ENCODE measurements at places on chromosomes 4 and X. TPM values are rescaled to one million over a fixed set of nuclear protein-coding genes. Genes with fewer than 3 reads are reported as not detected.

Gene MGAT4D
- total RNA-seq, result not detected

Gene TRIM2
- 0.54 TPM for total RNA-seq

Gene DUX4
- not detected for total RNA-seq

Gene CTAG2
- not detected for total RNA-seq

Gene APEX2
- total RNA-seq, result 30.7 TPM

Gene HPSE
- total RNA-seq, result 1.2 TPM

Gene ASMT
- total RNA-seq, result 0.19 TPM

Gene EXOSC9
- total RNA-seq, result 26.9 TPM

Gene COL4A5
- 12.2 TPM for total RNA-seq

Gene GPR82
- total RNA-seq, result not detected

Gene MAGEA12
- 0.15 TPM for total RNA-seq

Gene CXorf49
- total RNA-seq, result not detected

Gene CT45A2
- total RNA-seq, result not detected

Gene NWD2
- not detected for total RNA-seq

All from A549 treated with dexamethasone at 1 μM for 4 hours (cell line).